ENCODE measurements at places on chromosomes 6 and 20. TPM values are rescaled to one million over a fixed set of nuclear protein-coding genes. Genes with fewer than 3 reads are reported as not detected.
A peak's percentile ranks its signal among the peaks of the same experiment; 100 is the strongest.

- no peak for DNase-seq
Measured at GRCh38 chr20:19554666-19555065, 203.4 kb upstream of the RIN2 start.

GRCh38 chr6:82083646-82084045 is 163.9 kb downstream of the IBTK start:
- DNase-seq: no peak

GRCh38 chr6:1786455-1787453 is 177.0 kb downstream of the FOXC1 start:
- no peak for DNase-seq

GRCh38 chr6:44058617-44059358 is 68.5 kb downstream of the MRPL14 start:
- peak; percentile 64 for DNase-seq

Gene OLIG3
- not detected for total RNA-seq

All from transverse colon (tissue), 4 donors.